ENCODE measurements at places on chromosomes 7 and 10.

GRCh38 chr10:112695539-112695938 is 248.5 kb downstream of the VTI1A start:
- DNase-seq = no peak

DNA sequence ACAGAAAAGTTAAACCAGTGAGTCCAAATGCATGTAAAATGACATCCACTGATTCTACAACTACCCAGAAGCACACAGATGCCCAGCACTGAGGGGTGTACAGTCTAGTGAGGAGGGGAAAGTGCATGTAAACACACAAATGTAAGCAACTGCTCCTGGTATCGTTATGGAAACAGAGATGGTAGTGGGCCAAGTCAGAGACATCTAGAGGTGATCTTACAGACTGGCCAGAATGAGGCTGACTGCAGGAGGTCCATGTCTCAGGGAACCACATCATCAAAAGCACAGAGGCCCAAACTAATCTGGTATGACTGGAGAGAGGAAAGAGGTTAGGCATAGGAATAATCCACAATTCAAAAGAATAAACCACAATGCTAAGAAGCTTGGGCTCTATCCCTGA is 176.5 kb downstream of the SRPK2 start:
- no peak for DNase-seq

- DNase-seq = no peak
These were observed 211.5 kb downstream of the DGKB start for GRCh38 chr7:14691034-14691433.

DNA sequence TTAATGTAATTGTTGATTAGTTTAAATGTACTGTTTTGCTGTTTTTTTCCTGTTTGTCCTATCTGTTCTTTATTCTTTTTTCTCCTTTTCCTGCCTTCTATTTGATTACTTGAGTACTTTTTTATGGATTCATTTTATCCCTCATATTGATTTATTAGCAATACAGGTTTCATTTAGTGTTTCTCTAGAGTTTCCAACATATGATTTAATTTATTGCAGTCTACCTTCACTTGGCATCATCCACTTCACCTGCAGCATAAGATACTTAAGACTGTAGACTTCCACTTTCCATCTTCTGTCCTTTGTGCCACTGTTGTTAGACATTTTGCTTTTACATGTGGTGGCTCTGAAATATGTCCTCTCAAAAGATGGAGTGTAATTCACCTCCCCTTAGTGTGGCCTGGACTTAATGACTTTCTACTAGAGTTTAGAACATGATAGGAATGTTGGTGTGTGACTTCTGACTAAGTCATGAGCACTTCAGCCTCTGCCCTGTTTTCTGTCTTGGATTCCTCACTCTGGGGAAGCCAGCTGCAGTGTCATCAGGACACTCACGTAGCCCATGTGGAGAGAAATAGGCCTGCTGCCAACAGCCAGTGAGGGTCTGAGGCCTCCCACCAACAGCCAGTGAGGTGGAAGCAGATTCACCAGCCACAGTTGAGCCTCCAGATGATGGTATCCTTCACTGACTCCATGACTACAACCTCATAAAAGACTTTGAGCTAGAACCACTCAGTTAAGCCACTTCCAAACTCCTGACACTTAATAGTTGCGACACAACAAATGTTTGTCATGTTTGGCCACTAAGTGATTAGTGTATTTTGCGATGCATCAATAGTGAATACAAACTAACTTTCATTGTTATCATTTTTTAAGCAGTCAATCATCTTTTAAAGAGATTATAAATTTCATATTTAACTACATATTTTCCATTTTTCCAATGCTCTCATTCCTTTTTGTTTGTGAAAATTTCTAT is 643.5 kb upstream of the DPP6 start:
- no peak for DNase-seq

- peak; percentile 65 for DNase-seq
These were observed at the start of gene CALHM2 for GRCh38 chr10:103451831-103452505. Gene CALHM2 (minus strand): TSS chr10:103452370. CDS start chr10:103449941, 2,429 bp downstream.

DNA sequence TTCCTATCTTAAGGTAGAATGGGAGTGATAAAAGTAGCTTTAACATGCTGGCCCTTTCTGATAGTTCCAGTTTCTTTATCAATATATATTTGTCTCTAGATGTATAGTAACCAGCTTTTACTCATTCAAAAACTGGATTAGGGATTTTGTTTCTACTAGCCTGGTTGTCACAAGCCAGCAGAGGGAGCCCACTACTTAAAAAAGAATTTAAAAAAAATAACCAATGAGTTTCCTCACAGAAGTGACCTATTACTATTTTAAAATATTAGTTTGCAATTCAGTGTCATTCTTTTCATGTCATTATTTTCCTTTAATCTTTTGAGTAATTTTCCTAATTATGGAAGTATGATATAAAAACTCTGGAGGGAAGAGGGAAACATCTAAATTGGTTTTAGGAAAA is 142.1 kb downstream of the PHTF2 start:
- DNase-seq = peak; percentile 15

DNA sequence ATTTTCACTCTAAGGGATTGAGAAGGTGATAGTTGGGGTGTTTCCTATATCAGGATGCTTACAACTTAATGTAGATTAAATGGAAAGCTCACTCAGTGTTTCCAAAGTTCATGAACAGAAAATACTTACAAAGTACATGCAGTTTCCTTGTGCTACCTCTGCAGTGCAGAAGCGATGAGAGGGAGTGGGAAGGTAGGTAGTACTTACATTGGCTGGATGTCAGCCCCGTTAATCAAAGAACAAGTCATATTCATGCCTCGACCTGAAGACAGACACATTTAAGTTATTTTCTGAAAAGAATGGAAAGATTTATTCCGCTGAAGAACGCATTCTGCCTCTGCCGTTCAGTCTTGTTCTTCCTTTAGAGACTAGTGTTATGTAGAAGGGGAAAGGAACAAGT is 93.1 kb downstream of the ZMYND11 start:
- DNase-seq = no peak

DNA sequence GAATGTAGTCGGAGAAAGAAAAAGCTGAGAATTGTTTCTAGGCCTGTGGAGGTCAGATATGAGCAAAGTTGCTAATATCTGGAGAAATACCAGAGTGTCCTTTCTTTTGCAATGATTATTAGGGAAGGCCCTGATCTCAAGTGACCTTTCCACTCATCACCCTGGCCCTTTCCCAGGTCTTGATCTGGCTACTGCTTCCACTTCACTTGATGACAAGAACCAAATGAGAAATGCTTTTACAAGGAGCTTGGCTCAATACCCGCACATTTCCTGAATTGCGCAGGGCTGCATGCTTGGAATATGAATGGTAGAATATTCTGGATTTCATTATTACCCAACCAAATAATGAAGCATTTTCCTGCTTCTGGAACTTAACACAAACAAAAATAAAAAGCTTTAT is 104.6 kb downstream of the ITGB8 start:
- no peak for DNase-seq

DNA sequence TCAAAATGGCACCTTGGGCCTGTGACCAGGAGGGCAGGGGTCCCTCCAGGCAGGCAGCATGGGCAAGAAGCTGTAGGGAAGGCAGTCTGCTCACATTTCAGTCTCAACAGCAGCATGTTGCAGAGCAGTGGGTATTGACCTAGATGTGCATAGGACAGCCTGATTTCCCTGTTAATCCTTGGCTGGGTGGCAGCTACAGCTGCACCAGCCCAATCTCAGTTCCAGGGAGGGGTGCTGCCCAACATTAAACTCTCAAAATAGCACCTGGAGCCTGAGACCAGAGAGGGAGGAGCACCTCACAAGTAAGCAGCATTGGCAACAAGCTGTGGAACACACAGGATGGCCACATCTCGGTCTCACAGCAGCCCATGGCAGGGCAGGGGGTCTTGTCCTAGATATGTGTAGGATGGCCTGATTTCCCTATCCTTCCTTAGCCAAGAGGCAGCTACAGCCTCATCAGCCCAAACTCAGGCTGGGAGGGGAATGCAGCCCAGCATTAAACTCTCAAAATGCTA is 10.3 kb downstream of the TMEM140 start:
- DNase-seq = no peak

DNA sequence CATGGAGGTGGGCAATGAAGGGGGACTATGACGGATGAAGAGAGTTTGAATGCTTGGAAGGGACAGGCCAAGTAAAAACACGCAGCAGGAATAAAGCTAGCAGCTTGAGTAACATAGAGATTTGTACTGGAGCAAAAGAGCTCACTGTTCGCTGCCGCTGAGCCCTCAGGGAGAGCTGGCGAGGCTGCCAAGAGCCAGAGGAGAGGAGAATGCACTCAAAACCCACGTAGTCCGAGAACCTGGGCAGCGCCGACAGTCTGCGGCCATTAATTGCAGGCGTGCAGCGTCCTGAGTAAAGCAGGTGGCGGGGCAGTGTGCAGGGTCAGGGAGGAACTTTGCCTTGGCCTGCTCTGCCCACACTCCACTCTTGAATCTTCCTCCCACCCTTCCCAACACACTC is 68.2 kb downstream of the SLC37A3 start:
- no peak for DNase-seq

GRCh38 chr10:48681740-48682139 is 2.9 kb upstream of the WDFY4 start:
- no peak for DNase-seq

DNA sequence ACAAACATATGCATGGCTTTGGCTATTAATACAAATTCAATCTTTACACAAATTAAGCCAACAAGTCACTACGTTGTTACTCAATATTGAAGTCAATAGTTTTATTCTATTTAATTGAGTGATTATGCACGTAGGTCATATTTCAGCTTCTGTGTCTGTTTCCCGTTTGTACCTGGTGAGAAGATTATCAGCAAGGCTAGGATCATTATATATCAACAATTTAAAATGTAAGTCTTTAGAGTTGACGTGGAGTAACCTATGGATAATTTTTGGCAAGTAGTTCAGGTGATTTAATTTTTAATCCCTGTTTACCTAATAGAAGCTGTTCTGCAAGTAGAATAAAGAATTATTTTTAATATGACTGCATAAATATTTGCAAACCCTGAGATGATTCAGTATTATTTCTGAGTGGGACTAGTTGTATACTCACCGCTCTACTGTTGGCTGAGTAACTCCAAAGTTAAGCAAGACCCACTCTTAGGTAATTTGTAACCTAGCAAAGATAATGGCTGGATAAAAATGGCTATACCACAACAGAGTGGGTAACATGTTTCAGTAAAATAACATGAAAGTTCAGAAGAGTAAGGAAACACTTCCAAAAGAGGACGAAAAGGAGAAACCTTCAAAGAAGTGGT is 161.0 kb downstream of the HGF start:
- no peak for DNase-seq

GRCh38 chr10:78688901-78689583 is 379.7 kb upstream of the ZMIZ1 start:
- no peak for DNase-seq

GRCh38 chr7:128270826-128271272 is 29.8 kb downstream of the LEP start:
- DNase-seq = no peak

All from B cell (primary cell).